Renal cortical epithelial cell (primary cell): ENCODE measurements at places on chromosomes 5 and 9.

DNA sequence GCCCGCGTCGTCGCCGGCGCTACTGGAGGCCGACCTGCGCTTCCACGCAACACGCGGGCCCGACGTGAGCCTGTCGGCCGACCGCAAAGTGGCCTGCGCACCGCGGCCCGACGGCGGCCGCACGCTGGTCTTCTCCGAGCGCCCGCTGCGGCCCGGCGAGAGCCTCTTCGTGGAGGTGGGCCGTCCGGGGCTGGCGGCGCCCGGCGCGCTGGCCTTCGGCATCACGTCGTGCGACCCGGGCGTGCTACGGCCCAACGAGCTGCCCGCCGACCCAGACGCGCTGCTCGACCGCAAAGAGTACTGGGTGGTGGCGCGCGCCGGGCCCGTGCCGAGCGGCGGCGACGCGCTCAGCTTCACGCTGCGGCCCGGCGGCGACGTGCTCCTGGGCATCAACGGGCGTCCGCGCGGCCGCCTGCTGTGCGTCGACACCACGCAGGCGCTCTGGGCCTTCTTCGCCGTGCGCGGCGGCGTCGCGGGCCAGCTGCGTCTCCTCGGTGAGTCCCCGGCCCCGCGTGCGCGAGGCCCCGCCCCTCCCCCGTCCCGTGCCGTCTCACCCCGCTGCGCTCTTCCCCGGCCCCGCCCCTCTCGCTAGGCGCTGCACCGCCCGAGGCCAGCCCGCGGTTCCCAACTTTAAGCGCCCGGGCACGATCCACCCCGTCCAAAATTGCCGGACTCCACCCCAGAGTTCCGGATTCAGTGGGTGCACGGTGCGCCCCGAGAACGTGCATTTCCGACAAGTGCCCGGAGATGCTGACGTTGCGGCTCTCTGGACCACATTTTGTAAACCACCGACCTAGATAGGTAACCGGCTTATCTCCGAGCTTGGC, 42.8 kb downstream of the NEURL1B start:
- no peak for DNase-seq

GRCh38 chr5:5704352-5704751, 281.9 kb downstream of the ICE1 start:
- no peak for DNase-seq

GRCh38 chr5:169080448-169080911, 220.5 kb downstream of the SLIT3 start:
- DNase-seq = no peak

DNA sequence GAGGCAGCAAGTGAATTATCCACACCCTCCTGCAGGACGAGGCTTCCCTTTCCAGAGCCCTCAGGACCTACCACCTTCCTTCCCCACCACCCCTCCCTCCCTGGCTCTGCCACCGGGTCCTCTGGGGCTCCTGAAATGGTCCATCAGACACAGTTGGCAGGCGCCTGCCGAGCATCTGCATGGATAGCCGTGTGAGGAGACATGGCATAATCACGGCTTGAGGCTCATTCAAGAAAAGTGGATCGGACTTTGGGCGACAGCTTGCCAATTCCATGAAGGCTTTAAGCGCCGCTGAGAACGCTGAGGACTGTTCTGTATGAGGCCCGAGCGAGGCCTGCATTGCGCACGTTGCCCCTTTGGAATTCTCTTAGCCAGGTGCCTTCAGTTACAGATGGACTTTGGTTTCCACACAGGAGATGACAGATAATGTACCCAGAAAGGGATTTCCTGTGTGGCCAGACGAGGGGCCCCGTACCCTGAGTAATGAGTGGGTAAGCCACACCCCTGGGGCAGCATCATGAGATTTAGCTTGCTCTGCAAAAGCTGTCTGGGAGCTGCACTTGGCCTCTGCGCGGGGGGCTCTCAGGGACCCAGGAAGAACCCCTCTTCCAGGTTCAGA, 179.8 kb downstream of the OLFM1 start:
- no peak for DNase-seq

DNA sequence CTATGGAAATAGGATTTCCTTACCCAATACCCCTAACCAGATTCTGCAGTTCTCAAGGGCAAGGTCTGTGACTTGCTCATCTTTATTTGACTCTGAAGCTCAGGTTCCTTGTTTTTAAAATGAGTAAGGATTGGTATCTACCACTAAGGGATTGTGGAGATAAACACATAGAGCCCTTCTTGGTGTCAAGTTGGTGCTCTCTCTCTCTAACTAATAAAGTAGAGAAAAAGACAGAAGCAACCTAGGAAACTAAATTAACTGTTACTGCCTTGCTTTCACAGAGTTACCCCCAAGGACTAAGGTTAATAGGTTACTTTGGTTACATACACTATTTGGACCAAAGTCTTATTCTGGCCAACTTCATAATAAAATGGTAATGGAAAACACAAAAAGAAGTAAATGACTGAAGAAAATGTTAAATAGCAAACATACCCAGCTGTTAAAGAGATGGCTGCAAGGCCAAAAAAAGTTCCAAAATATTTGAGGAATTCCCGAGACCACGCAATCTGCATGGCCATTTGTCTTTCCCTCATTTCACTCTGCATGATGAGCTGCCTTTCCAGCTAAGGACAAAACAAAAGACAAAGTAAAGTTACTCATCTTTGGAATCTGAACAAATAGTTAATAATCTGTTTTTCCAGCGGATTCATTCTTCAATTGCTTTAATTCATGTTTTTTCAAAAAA, 21.8 kb upstream of the RLN1 start:
- DNase-seq = no peak

DNA sequence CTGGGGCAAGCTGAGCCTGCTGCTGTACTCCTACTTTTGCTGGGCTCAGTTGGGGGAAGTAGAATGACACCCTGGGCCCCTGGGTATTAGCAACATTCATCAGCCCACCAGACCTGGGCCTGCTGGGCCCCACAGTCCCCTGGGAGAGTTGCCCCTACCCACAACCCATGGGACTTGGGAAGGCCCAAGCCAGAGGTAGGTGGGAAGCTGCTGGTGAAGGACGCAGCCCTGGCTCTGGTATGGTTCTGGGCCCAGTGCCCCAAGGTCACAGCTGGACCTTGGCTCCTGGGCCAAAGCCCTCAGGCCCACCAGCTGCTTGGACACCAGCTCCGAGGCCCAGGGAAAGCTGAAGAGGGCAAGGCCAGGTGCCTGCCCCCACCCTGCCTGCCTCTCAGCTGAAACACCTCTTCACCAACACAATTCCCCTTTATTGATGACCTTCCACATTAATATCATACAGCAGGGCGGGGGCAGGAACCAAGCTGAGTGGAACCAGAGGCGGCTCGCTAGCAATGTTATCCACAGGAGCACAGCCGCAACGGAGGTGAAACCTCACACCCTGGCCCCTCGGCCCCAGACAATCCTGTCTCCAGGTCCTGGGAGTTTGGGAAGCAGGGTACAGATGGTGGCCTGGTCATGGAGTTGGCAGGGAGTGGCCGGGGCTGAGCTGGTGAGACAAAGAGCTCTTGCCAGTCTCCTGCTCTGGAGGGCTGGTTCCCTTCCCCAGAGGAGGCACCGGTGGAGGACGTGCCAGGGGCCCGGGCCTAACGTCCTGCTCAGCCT, 13.7 kb downstream of the DOLPP1 start:
- DNase-seq = no peak

GRCh38 chr9:96514800-96515158, 64.8 kb downstream of the HABP4 start:
- no peak for DNase-seq

DNA sequence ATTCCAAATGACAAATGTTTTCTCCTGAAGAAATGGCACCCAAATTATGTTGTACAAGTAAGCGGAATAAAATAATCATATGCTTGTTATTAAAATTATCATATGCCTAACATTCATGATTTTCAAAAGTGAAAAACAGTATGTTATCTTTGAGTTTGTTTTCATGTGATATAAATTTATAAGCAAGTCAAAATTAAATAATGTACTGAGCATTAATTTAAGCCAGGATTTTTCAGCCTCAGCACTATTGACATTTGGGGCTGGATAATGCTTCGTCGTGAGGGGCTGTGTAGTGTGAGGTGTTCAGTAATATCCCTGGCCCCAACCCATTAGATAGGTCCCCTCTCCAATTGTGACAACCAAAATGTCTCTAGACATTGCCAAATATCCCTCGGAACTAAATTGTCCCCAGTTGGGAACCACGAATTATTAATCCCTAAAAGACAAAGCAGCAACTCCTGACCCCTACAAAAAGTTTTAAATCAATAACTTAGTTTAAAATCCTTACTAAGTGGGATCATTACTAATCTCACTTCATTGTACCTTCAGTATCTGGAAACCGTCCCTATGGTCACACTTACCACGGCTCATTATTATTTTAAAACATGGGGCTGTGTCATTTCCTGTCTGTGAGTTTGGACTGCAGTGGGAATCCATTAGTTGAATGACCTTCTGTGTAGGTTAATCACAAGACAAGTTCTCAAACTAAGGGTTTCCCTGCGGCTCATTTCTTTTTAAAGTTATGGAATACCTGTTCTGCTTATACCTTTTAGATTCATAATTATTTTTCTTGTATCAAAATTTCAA, 1.3 kb upstream of the NNT start:
- DNase-seq = peak; percentile 68

- no peak for DNase-seq
Measured at GRCh38 chr9:6845128-6845826, 87.5 kb downstream of the KDM4C start.

GRCh38 chr9:18935541-18935940, 97.5 kb downstream of the SAXO1 start:
- DNase-seq = no peak

DNA sequence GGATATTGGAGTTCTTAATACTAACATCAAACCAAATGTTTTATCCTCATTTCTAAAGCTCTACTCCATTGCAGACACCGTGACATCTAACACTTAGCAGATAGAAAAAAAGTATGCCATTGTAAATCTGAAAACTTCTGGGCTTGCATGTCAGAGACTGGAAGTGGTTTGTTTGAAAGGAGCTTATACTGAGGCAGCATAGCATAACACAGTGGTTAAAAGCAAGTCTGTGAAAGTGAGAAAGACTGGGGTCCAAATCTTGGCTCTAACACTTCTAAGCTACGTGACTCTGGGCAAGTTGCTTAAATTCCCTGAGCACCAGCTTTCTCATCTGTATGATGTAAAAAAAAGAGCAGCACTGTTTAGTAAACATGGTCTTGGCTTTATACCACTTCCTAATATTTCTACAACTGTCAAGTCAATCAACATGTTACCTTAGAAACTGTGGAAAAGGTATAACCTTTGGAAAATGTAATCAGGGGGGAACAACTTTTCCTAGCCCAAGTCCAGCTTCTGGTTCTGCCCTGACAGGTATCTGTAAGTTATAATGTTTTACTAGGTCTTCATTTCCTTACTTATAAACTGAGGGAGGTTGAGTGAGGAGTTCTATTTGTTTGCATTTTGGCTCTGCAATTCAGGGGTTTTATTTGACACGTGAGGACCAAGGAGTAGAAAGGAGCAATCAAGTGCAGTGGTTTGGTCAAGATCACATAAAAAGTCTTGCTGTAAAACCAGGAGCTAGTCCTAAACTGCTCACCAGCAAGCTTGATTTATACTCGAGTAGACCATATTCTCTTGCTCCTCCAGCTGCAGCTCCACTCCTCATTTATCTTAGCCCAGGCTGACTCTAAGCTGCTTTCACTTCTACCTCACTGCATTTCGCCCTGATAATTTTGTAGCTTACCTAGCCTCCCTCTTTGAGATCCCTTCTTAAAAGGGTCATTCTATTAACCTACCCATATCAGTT, 541.0 kb downstream of the RAB3C start:
- no peak for DNase-seq

- DNase-seq = peak; percentile 80
Measured at GRCh38 chr5:42596817-42597216, 159.8 kb upstream of the CCDC152 start.

DNA sequence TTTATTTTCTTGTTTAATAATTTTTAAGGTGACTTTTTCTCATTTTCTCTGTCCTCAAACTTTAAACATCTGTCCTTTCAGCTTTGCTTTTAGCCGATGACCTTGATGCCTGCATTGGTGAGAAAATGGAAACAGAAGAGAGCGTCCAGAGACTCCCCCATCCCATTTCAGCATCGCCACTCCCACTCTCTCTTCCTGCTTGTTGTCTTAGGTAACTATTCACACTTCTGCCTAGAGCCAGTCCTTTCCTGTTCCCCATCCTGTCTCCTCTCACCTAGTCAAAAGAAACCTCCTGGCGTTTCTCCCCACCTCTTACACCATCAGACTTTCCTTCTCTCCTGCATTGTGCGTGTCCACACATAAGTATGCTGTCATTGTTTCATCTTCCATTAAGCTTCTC, 124.6 kb downstream of the MAST4 start:
- no peak for DNase-seq

- DNase-seq = no peak
Measured at GRCh38 chr9:126327714-126328185, 1.1 kb downstream of the MVB12B start.

DNA sequence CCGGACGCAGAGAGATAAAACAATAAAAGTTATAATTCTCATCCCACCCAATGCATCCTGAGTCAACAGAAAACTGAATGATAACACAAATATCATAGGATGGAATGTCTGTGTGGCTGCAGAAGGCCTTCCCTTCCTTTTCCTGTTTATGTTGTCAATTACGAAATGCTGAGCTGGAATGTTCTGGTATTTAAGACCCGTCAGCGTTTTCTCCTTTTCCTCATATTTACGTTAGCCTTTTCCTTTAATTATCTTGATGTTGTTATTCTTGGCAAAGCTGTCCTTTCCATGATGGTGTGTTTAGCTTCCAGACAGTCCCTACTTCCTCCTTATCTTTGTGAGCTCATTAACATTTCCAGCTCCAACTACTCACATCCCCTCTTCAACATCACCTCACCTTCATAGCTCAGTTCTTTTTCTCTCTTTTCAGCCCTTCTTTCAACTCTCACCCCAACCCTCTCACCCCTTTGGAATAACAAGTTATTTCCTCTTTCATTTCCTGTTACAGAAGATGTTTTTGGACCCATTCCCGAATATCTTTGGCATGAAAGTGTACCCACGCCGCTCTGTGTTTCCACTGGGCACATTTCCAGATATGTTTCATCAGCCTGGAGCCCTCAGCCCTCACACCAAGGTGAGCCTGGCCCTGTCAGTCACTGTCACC, 221.6 kb downstream of the NR2F1-AS1 start:
- DNase-seq = peak; percentile 77

GRCh38 chr5:134029156-134029555, 24.4 kb upstream of the VDAC1 start:
- DNase-seq = peak; percentile 100

- DNase-seq = peak; percentile 91
Measured at GRCh38 chr5:72531496-72532190, 24.4 kb upstream of the ZNF366 start.

DNA sequence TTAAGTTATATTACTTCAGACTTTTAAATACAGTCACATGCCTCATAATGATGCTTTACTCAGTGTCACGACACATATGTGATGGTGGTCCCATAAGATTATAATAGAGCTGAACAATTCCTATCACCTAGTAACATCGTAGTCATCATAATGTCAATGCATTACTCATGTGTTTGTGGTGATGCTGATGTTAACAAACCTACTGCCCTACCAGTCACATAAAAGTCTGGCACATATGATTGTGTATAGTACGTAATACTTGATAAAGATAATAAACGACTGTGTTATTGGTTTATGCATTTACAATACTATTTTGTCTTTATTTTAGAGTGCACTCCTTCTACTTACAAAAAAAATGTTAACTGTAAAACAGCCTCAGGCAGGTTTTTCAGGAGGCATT, 103.7 kb downstream of the PAM start:
- peak; percentile 25 for DNase-seq
